ENCODE measurements at places on chromosomes 2 and 18. TPM values are rescaled to one million over a fixed set of nuclear protein-coding genes. Genes with fewer than 3 reads are reported as not detected.

- H3K27ac ChIP-seq = no peak overlapping the region
- H3K27me3 ChIP-seq = no peaks in the 10 kb centered on the region
- H3K4me3 ChIP-seq = no peak overlapping the region
- no peak for DNase-seq
Observed at GRCh38 chr2:96139181-96139758, 968 bp upstream of the ASTL start.

- H3K27me3 ChIP-seq = no peaks in the 10 kb centered on the region
- no peak overlapping the region for H3K4me3 ChIP-seq
- H3K36me3 ChIP-seq = no peaks in the 10 kb centered on the region
Observed at GRCh38 chr2:143960177-143960576, 559.7 kb downstream of the ZEB2 start.

- no peak overlapping the region for H3K4me3 ChIP-seq
- no peak for DNase-seq
- no peaks in the 10 kb centered on the region for H3K27me3 ChIP-seq
- H3K36me3 ChIP-seq = no peaks in the 10 kb centered on the region
- no peaks in the 10 kb centered on the region for H3K4me1 ChIP-seq
Observed at GRCh38 chr2:146952696-146953095, 892.1 kb upstream of the ACVR2A start.

PMAIP1 gene
- total RNA-seq = 43.6 TPM

DNA sequence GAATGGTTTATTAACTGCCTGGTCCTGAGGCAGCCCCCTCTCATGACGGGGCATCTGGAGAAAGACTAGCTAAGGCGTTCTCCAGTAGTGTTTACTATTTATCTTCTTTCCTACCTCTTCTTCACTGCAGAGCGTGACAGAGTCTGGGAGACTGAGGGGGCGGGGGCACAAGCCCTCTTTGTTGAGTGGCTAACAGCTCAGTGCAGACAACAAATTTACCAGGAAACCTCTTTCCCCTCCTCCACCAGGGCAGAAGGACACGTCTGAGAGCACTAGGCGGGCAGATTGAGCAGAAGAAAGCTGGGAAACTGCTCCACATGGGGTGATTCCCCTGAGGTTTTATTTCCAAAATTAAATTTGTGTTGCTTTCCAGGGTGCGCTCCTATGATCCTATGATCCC is 322.1 kb downstream of the CNTNAP5 start:
- H3K4me1 ChIP-seq = no peaks in the 10 kb centered on the region
- H3K36me3 ChIP-seq = no peaks in the 10 kb centered on the region
- H3K4me3 ChIP-seq = no peak overlapping the region
- DNase-seq = no peak
- H3K27ac ChIP-seq = no peak overlapping the region
- H3K27me3 ChIP-seq = no peaks in the 10 kb centered on the region

GRCh38 chr18:30970196-30970816 is 72.2 kb downstream of the DSC3 start:
- H3K36me3 ChIP-seq = no peaks in the 10 kb centered on the region
- no peaks in the 10 kb centered on the region for H3K27me3 ChIP-seq
- H3K4me3 ChIP-seq = no peak overlapping the region
- peak; percentile 37 for DNase-seq
- H3K4me1 ChIP-seq = no peaks in the 10 kb centered on the region
- no peak overlapping the region for H3K27ac ChIP-seq

ELAC1 gene
- total RNA-seq = 9.9 TPM

GRCh38 chr2:118443596-118443995 is 355.3 kb downstream of the INSIG2 start:
- H3K4me3 ChIP-seq = no peak overlapping the region
- no peaks in the 10 kb centered on the region for H3K27me3 ChIP-seq
- no peak for DNase-seq

SAP130 gene
- 44.7 TPM for total RNA-seq

GRCh38 chr18:12307701-12308385 is at the start of gene TUBB6:
Gene TUBB6 (plus strand): TSS chr18:12308241. CDS start chr18:12308293, 52 bp downstream.
- H3K27me3 ChIP-seq = no peaks in the 10 kb centered on the region
- peaks cover 30% of the 10 kb centered on the region for H3K36me3 ChIP-seq
- DNase-seq = peak; percentile 88
- peak within 1 kb of the TSS; percentile 82 for H3K27ac ChIP-seq
- peak within 1 kb of the TSS; percentile 97 for H3K4me3 ChIP-seq

G6PC2 gene
- not detected for total RNA-seq

GRCh38 chr18:22257022-22257543 is 87.7 kb downstream of the GATA6 start:
- no peaks in the 10 kb centered on the region for H3K4me1 ChIP-seq
- H3K27ac ChIP-seq = no peak overlapping the region
- H3K27me3 ChIP-seq = peaks cover 11% of the 10 kb centered on the region
- DNase-seq = no peak
- no peak overlapping the region for H3K4me3 ChIP-seq

DNA sequence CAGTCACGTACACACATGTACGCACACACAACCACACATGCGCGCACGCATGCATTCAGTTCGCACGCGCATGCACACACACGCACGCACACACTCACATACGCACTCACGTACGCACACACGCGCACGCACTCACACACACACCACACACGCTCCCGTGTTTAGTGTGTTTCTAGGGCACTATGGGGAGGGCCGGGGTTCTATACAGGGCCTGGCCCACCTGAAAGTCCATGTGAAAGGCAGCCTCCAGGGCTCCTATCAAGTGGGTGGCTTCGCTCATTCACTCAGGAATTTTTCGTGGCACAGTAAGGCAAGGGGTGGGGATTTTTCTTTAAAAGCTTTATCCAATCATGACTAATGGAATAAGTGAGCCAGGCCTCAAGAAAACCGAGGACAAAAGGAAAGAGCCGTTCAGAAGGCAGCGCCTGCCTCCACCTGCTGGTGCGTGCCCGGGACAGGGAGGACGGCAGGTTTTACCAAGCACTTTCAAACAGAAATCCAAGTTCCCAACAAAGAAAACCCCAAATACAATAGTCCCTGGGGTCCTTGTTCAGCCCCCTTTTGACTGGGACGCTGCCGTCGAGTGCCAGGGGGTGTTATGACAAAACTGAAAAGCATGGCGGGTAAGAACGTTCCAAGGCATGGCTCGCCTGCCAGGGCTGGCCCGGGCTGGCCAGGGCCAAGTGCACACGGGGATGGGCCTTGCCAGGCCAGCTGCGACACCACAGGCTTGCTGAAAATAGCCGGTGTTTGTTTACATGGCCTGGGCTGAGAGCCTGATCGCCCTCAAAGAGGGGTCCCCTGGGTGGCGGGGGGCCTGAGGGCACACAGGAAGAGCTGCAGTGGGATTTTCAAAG is 110.0 kb downstream of the HDAC4 start:
- H3K4me3 ChIP-seq = no peak overlapping the region
- H3K27me3 ChIP-seq = no peaks in the 10 kb centered on the region
- H3K27ac ChIP-seq = peak overlapping the region; percentile 66

DNA sequence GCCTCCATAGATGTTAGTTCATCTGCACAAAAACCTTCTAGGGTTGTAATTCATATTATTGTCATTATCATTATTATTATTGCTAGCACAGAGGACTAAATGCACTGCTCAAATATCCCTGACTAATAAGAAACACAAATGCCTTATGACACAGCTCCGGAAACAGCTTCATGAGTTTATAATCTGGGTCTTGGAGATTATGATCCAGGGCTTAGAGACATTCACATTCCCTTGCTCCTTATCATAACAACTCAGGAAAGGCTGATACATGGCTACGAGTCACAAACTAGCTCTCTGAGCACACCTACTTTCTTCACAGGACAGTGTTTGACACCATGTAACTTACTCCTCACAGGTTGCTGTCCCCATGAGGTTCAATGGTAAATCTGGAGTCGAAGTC is 102.2 kb upstream of the TTC39C start:
- H3K27ac ChIP-seq = no peak overlapping the region
- no peak overlapping the region for H3K4me3 ChIP-seq
- no peak for DNase-seq
- H3K36me3 ChIP-seq = no peaks in the 10 kb centered on the region

FOXD4L1 gene
- total RNA-seq = not detected

KIF5C gene
- total RNA-seq = 0.74 TPM

DNA sequence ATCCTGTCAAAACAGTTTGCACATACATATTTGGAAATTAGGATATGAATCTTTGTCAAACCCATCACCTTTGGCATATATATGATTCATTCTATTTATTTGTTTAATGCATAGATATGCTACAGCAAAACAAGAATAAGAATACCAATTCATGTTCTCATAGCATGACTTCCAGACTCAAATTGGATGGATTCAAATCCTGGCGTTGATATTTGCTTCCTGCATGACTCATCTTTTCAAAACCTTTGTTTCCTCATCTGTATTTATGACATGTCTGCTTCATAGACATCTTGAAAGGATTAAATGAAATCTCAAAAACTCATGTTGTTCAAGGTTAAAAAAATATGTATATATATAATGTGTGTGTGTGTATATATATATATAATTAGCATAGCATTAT is 261.3 kb downstream of the MBD5 start:
- H3K4me1 ChIP-seq = peaks cover 17% of the 10 kb centered on the region
- no peaks in the 10 kb centered on the region for H3K27me3 ChIP-seq
- H3K36me3 ChIP-seq = no peaks in the 10 kb centered on the region
- peak; percentile 53 for DNase-seq
- no peak overlapping the region for H3K27ac ChIP-seq

DNA sequence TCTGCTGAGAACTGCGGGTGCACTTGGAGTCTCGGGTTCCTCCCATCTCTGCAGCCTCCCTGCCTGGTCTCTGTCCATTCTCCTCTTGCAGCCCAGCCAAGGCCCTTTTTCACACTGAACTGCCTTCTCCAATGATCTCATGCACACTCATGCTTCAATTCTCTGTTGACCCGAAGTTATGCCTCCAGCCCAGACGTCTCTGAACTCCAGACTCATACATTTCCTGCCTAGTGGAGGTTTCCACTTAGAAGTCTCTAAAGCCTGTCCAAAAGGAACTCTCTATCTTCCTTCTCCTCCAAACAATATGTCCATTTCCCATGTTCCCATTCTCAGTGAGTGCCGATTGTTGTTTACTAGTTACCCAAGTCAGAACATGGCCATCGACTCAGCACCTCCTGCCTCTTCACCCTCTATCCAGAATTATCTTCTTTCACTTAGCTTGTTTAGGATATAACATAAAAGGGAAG is 155.2 kb downstream of the IRS1 start:
- no peaks in the 10 kb centered on the region for H3K27me3 ChIP-seq
- no peaks in the 10 kb centered on the region for H3K36me3 ChIP-seq
- no peak for DNase-seq
- no peak overlapping the region for H3K4me3 ChIP-seq

MROH2A gene
- total RNA-seq = 0.92 TPM

CFAP65 gene
- 0.83 TPM for total RNA-seq
